ENCODE measurements at places on chromosomes 7 and 10.

DNA sequence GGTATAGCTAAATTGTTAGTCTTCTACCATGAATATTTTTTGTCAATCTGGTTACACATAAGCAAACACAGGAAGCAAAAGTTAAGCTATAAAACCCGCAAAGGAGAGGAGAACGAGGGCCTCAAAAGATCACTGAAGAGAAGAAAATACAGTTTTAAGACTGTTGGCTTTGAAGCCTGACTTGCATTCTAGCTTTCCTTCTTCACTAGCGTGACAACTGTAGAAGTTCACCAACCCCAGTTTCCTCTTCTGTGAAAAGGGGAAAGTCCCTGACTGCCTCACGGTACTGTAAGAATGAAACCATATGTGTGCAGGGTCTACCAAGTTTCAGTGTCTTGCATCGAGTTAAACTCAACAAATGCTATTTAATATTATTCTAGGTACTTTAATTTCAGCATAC, 7.5 kb upstream of the LRRN3 start:
- DNase-seq: no peak

GRCh38 chr7:139044813-139045794, 9.3 kb upstream of the ZC3HAV1L start:
- DNase-seq: no peak

GRCh38 chr10:104557966-104558365, 83.1 kb upstream of the SORCS3 start:
- DNase-seq: no peak

DNA sequence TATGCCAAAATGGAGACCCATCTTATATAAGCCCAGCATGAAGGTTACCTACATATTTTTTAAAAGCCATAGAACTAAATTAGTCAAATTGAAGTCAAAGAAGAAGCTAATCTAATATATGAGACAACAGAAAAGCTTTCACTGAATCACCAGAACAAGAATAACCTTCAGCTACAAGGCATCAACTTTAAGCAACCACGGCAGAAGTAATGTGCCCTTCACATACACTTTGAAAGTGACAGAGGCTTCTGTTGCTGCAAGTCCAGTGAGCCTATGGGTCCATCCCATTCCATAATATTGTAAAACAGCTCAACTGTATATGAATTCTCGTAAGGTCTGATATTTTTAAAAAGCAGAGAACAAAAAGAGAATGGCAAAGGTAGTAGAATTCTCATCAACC, 36.5 kb downstream of the CTNNA3 start:
- DNase-seq: no peak
